ENCODE measurements at places on chromosomes 1 and 21.

GRCh38 chr1:98102345-98103030 lies 181.7 kb upstream of the DPYD start:
- DNase-seq: no peak

- no peak for DNase-seq
These were observed 405.3 kb upstream of the PRMT6 start for GRCh38 chr1:106651028-106651762.

GRCh38 chr1:65605621-65606020 lies 185.2 kb downstream of the LEPR start:
- DNase-seq: no peak

DNA sequence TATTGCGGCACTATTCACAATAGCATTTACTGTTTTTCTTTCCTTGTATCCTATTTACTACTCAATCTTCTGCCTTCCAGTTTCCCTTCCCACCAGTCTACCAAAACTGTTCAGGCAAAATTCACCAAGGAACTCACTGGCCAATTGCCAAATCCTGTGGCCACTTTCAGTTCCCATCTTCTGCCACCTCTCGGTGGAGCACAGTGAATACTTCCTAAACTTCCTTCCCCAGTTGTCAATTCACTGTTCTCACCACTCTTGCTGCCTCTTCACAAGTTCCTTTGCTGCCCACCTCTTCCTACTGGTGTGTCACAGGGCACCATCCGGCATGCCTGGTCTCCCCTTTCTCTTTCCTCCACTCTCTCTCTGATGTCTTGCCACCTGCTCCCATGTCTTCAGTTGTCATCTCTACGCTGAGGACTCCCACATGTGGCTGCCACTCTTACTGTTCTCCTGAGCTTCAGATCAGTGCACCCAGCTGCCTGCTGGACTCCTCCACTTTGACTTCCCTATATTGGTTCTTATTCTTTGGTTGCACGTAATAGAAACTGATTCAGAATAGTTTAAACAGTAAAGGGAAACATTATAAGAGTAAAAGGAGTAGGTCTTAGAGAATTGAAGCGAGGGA lies 114.4 kb downstream of the PIK3R3 start:
- no peak for DNase-seq

- DNase-seq: no peak
These were observed 30.8 kb upstream of the ABCG1 start for GRCh38 chr21:42187976-42188653.

GRCh38 chr1:156406251-156406650 lies 37.2 kb downstream of the RHBG start:
- DNase-seq: no peak

DNA sequence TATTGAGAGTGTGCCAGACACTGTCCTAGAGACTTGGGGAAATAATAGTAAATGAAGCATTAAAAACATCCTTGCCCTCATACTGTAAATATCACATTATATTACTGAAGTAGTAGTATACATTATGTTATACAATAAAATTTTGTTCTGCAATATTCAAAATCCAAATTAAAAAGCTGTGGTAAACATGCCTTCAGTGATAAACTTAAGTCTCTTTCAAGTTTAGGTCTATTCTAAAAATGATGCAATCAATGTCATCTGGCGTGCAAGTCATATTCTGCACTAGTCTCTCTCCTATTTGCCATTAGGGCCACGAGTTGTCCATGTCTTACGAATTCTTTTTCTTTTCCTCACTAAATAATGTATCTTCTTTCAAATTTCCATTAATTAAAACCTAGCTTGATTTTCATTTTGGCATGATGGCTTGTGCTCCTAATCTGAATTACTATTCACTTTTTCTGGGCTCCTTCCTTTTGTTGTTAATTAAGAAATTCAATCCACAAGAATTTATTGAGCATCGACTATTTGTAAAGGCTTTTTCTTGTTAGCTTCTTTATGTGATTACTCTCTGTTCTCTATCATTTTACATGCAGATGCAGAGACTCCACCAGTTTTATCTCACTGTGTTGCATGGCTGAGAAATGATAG lies 130.7 kb downstream of the COQ8A start:
- no peak for DNase-seq

DNA sequence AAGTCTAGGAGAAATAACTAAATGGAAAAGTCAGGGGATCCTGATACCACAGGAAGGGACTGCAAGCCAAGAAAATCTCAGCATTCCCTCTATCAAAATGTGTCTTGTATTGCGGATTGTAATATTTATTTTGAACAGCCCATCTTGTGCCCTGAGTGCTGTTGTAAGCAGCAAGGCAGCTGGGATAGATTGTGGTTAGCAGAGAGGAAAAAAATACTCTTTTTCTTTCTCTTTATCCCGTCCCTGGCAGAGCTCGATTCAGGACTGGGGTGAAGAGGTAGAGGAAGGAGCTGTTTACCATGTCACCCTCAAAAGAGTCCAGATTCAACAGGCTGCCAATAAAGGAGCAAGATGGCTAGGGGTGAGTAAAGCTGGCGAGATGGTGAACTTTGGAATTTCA lies 1.2 kb downstream of the RGL1 start:
- no peak for DNase-seq

GRCh38 chr1:232880354-232880753 lies 70.1 kb upstream of the NTPCR start:
- DNase-seq: no peak

GRCh38 chr1:61058483-61059245 lies 23.7 kb upstream of the NFIA start:
- no peak for DNase-seq

DNA sequence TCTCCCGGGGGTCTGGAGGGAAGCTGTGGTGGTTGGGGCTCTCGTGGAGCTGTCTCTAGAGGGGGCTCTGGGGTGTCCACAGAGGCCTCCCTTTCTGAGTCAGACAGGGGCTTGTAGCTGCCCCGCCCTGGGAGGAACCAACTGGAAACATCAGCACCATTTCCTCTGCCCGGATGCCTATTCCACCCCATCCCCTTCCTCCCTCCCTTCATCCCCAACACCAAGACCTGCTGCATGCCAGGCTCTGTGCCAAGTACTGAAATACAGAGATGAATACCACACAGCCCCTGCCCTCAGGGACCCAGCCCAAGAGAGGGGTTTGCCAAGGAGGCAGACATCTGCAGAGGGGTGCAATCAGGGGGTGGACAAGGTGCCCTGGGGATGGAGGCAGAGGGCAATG lies 125.6 kb upstream of the ADAR start:
- no peak for DNase-seq

Measured in NCI-H774 (cell line).